Vagina (tissue), 2 donors: ENCODE measurements at places on chromosomes 4 and X.

DNA sequence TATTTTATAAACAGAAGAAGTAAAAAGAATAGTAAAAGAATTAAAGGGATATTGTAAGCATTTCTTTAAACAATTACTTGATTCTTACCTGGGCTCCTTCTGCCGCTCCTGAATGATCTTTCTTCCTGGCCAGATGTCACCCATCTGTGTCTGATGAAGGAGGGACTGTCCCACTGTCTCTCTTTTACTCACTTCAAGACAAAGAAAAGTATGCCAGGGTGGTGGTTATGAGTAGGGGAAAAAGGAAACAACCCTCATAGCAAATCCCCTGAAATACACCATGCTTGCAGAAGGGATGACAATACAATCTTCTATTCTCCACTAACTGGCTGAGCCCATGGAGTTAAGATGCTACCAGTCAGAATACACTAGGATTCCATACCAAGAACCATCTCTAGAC, 31.1 kb downstream of the SYTL4 start:
- no peak for DNase-seq

- DNase-seq, result no peak
Observed at GRCh38 chrX:137568741-137569469, 3.0 kb downstream of the ZIC3 start.

DNA sequence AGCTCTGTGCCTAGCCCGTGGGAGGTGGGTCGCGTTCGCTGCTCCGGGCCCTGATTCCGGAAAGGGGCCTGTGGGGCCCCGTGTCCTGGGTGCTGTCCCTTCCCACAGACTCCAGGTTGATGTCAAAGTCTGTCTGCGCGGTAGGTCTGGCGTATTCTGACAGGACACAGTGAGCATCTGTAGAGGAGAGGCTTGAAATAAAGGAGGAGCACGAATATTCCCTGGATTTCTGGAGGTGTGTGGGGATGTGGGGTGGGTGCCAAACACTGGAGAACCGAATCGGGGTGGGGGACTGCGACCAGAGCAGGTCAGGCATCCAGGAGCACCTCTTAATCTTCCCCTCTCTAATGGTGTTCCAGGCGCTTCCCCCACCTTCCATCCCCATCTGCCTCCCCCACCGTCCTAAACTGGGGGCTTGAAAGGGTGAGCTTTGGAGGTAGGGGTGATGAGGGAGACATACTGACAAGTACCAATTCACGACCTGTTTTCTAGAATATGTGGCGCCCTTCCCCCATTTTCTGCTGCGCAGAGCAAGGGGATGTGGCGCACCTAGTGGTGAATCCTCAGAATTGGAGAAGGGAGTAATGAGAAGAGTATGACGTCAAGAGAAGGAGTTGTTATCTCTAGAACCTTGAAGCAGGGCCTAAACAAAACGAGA, 877 bp downstream of the GPRASP1 start:
- DNase-seq, result no peak

- no peak for DNase-seq
Observed at GRCh38 chr4:109325698-109326097, 23.2 kb upstream of the COL25A1 start.

- DNase-seq, result no peak
Observed at GRCh38 chr4:85147481-85148076, 181.1 kb upstream of the WDFY3 start.

- no peak for DNase-seq
Observed at GRCh38 chr4:46550471-46550870, 160.5 kb upstream of the GABRA2 start.

GRCh38 chr4:169286562-169287301, 16.0 kb upstream of the SH3RF1 start:
- no peak for DNase-seq

DNA sequence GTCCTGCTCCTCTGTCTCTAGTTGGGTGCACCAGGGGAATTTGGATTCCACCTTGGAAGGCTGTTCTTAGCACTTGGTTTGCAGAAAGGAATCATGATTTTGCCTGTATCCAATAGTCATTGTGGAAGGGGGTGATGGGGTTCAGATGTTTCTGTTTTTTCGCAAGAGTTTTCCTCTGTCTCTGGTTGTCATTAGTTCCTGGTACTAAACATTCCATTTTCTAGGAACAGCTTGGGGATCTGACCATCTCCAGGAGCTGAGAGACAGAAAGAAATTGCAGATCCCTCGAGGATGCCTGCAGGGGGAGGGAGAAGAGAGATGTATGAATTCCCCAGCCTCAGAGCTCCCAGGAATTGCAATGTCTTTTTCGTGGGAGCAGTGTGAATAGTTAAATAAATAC, 70.9 kb downstream of the CYTL1 start:
- DNase-seq, result no peak

- DNase-seq, result no peak
Observed at GRCh38 chr4:183760326-183760725, 101.2 kb downstream of the TRAPPC11 start.

DNA sequence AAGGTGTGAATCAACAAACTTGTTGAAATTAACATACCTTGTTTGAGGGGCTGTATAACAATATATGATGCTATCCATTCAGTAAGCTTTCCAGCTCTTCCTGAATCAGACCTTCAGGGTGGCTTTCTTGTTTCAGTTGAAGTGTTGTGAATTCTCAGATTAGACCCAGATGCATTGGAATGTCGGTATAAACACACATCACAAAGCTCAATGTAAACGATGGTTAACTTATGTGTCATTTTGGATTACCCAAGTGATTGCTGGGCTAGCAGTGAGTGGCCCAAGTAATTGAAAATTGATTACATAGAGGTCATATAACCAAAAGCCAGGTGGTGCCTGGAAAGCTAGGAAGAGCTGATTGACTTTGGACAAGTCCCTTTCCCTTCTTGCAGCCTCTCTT, 115.0 kb downstream of the SHROOM4 start:
- no peak for DNase-seq

DNA sequence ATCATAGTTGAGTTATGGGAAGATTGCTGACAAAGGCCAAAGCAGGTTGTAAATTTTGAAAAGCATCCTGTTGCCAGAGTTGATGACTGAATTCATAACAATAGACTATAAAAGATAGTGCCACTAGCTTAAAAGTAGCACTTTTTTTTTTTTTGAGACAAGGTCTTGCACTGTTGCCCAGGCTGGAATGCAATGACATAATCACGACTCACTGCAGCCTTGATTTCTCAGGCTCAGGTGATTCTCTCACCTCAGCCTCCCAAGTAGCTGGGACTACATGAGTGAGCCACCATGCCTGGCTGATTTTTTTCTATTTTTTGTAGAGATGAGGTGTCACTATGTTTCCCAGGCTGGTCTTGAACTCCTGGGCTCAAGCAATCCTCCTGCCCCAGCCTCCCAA, 122.7 kb downstream of the SPOCK3 start:
- no peak for DNase-seq

GRCh38 chrX:153411988-153412574, 809 bp downstream of the ZFP92 start:
- no peak for DNase-seq

GRCh38 chr4:25310803-25311166, 1.8 kb upstream of the ZCCHC4 start:
- no peak for DNase-seq

DNA sequence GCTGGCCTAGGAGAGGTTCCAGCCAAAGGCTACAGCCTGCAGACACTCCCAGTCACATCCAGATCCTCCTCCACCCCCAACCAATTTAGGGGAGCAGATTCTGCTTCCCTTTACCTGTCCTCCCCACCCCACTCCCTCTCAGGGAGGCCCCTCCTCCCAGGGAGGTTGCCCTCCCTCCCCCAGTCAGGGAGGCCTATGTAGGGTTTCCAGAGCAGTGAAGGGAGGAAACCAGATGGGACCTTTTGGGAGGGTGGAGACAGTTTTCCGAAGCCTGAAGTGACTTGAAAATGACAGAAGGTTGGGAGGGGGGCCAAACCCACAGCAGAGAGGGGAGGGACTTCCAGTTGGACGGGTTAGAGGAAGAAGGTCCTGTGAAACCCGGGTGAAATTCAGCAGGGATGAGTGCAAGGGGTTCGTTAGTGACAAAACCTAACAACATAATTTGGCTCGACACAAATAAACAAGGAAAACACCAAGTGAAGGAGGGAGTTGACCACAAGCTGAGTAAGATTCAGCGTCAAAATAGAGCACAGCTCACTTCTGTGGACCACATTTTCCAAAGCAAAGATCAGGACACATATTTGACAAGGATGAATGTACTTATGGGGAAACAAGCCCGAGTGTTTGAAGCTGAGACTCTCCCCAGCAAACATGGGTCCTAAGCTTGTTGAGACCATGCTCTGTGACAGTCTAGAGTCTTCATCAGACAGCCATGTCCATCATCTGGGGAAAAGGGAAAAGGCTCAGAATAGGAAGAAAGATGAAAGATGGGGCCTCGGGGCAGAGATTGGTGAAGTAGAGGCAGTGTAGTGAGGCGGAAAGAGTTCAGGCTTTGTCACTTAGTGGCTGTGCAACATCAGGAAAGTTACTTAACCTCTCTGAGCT, 46.4 kb downstream of the PRPS1 start:
- peak; percentile 98 for DNase-seq

GRCh38 chrX:153971124-153971449, 531 bp downstream of the HCFC1 start:
- DNase-seq, result no peak

GRCh38 chrX:703866-704265, 73.3 kb downstream of the SHOX start:
- no peak for DNase-seq

DNA sequence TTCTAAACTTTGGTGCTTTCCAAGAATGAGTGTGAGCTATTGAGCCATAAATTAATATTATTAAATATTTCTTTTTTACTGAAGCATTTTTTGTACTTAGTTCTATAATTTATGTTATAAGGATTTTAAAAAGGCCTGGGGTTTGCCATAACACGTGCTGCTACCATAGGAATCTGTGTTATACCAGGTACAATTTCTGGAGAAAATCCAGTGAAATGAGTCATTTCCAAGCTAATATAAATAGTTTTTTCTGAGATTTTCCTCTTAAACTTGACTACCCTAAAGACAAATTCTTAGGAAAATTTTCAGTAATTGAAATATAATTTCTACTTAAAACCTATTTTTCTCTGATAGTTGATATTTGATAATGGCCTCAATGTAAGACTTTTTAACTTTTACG, 130.8 kb downstream of the TLL1 start:
- no peak for DNase-seq

DNA sequence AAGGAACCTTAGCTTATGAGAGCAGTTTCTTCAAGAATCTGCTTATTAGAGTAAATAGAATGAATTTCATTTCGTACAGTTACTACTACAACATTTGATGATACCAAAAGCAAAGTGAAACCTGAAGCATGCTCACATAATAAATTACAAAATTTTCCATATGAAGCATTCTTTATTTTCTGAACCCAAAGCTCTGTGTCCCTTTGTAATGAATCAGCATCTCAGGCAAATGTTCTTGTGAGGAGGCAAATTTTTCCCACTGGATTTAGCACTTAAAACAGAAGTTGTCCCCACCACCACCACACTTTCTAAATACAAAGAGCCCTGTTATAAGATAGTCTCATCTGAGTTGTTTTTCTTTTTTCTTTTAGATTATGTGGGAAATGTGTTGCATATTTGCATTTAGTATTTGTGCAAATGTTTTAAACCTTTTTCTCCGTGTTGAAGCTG, 70.7 kb upstream of the NFKB1 start:
- DNase-seq, result no peak

GRCh38 chr4:4585012-4585670, 43.3 kb upstream of the STX18 start:
- DNase-seq, result no peak

DNA sequence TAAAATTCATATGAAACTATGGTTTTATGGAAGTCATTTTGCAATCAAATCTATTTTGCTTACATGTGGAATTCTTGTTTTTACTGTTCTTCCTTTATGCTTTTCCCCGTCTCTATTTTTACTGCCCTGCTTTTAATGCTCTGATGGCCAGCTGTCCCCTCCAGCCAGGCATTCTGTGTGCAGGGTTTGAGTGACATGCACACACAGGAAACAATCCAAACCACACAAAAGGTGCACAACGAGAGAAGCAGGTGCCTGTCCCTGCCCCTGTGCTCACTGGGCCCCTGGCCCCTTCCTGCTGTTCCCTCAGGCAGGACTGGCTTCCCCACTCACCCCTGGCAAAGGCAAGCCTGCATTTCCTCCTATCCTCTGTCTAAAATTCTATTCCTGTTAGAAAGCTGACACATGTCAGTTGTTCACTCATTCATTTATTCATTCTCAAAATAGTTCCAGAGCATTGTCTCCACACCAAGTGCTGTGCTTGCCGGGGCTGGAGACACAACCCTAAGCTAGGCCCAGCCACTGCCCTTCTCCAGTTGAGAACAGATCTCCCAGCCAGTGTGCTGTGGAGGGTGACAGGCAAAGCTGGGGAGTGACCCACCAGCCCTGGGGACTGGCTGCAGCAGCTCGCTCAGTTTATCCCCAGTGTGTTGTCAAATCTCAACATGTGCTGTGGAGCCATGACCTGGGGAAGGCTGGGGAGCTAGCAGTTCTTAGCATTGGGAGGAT, 346.3 kb downstream of the FBXW7 start:
- DNase-seq, result no peak

GRCh38 chr4:172521248-172521647, 647.4 kb upstream of the GALNT7 start:
- DNase-seq, result no peak

- no peak for DNase-seq
Observed at GRCh38 chrX:154516656-154517100, 646 bp upstream of the FAM3A start.
